DMS79 treated with DMSO at 0.1 percent for 48 hours (cell line): ENCODE measurements at places on chromosomes 13 and 19.

DNA sequence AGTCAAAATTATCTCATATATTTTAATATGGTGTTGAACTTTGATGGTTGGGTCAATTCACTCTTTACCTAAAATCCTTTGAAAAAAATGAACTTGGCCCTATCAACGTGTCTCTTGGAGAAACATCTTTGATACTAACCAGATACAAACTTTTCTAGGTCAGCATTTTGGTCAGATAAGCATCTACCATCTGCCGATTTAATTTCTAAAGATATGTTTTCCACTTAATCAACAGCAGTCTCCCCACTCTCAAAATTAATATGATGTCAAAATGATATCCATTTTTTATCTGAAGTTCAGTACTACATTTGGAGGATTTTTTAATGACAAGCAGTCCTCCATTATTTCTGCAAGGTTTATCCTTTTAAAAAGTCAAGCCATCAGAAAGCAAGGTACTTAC is 288.8 kb downstream of the DIAPH3 start:
- no peak for DNase-seq

DNA sequence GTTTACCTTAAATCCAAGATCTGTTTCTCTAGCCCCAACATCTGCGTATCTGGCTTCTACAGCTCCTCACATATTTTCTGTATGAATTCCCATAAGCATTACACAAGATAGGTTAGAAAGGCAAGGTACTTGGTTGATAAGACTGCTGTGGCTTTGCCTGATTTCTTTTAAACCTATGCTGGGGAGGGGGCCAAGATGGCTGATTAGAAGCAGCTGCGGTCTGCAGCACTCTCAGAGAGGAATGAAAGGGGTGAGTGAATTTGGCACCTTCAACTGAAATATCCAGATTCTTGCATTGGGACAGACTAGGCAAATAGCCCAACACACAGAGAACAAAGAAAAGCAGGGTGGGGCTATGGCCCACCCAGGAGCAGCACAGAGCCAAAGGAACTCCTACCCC is 12.2 kb upstream of the DLEU7 start:
- no peak for DNase-seq

GRCh38 chr13:51057906-51058305 is 53.2 kb downstream of the C13orf42 start:
- no peak for DNase-seq

GRCh38 chr19:33064792-33065550 is at the start of gene RHPN2:
Gene RHPN2, minus strand, starts transcription at chr19:33064888. Its CDS starts 36 bp downstream, at chr19:33064852.
- peak; percentile 45 for DNase-seq

- DNase-seq: no peak
These were observed 374.0 kb downstream of the IRS2 start for GRCh38 chr13:109412283-109412901.

DNA sequence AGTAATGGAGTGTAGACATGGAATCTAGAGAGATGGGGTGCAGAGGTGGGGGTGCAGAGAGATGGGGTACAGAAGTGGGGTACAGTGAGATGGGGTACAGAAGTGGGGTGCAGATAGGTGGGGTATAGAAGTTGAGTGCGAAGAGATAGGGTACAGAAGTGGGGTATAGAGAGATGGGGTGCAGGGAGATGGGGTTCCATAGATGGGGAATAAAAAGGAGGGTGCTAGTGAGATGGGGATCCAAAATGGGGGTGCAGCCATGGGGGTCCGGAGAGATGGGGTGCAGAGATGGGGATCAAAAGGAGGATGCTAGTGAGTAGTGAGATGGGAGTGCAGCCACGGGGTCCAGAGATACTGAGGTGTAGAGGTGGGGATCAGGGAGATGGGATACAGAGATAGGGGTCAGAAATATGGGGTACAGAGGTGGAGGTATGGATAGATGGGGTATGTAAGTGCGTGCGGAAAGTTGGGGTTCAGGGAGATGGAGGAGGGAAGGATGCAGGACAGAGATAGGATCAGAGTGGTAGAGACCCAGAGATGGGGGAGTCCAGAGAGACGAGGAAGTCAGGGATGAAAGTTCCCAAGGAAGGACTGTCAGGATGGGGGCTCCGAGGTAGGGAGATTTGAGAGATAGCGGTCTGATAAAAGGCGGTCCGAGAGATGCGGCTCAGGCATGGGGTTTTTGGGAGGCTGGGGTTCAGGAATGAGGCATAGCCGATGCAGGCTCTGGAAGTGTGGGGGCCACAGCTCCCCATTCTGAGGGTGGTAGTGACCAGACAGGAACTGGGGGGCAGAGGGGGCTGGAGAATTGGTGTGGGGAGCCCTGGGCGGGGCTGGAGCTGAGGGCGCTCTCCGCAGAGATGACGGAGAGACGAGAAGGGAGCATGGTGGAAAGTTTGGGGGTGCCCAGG is 3.4 kb downstream of the PALM3 start:
- DNase-seq: no peak

DNA sequence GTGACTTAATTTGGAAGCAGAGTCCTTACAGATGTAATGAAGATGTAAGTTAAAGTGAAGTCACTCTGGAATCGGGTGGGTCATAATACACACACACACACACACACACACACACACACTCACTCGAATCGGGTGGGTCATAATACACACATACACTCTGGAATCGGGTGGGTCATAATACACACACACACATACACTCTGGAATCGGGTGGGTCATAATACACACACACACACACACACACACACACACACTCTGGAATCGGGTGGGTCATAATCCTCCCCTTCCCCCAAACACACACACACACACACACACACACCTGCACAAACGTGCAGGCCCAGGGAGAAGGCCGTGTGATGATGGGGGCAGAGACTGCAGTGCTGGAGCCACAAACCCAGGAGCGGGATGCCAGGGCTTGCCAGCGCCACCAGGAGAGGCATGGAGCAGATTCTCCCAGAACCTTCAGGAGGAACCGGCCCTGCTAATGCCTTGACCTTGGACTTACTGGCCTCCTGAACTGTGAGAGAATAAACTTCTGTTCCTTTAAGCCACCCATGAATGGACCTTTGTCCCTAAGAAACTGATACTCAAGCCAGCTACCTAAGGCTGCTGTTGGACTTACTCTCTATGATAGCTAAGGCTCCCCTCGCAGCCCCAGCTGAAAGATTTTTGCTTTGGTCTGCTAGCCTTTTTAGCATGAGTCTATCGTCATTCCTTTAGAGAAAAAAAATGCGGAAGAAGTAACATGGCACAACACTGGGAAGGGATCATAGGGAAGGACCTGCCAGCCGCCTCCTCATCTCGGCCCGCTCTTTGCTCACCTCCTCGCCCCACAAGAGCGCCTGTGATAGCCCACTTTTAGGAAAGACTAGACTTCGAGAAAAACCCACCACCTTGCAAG is 136.2 kb upstream of the RNF113B start:
- no peak for DNase-seq

DNA sequence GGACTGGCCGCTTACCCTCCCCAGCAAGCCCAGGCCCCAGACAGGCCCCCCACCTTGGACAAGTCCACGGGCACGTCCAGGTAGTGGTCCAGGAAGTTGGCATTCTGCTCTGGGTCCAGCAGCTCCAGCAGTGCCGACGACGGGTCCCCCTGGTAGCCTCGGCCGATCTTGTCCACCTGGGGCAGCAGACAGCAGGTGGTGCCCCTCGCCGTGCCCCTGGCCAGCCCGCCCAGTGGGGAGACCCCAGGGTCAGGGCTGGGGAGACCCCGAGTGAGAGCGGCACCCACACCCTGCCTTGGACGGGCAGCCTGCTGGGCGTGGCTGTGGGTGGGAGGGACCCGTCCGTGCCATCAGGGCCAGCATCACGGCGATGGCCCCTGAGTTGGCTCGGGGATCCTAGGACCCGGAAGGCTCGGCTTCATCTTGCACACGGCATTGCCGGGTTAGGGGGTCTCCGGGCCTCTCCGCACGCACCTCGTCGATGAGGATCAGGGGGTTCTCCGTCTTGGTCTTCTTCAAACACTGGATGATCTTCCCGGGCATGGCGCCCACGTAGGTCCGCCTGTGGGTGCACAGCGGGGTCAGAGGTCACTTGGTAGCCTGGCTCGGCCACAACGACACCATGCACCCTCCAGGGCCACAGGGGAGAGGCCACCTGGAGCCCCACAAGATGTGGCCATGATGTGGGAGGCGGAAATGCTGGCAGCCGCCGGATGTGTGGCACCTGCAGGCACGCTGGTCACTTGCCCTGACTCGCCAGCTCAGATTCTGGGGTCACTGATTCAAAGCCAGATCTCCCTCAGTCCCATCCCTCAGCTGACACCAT is 6.3 kb downstream of the RPL36 start:
- no peak for DNase-seq

- DNase-seq: no peak
These were observed 7.5 kb upstream of the RGL3 start for GRCh38 chr19:11426656-11427055.

DNA sequence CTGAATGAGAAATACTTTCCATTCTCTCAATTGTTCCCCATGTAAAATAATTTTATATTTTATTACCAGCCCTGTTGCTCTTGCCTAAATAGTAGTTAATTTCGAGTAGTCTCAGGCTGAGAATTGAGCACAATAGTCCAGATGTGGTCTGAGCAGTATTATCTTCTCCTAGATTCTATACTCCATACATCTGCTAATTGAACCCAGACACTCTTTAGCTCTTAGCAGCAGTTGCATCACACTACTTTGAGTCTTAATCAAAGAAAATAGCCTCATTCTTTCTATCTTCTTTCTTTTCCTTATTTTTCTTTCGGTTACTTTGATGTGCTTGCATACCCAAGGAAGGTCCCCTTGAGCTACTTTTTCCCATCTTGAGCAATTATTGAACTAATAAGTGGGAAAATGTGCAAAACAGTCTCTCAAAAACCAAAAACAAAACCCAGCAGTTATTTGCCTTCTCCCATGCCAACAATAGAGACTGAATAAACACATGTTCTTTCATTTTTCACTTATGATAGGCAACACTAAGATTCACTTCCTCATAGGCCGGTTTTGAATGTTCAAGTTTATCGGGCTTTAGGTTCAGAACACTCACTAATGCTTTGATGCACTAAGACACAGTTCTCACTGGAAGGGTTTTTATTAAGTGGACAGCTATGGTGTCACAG is 204.5 kb downstream of the POU4F1 start:
- DNase-seq: no peak

DNA sequence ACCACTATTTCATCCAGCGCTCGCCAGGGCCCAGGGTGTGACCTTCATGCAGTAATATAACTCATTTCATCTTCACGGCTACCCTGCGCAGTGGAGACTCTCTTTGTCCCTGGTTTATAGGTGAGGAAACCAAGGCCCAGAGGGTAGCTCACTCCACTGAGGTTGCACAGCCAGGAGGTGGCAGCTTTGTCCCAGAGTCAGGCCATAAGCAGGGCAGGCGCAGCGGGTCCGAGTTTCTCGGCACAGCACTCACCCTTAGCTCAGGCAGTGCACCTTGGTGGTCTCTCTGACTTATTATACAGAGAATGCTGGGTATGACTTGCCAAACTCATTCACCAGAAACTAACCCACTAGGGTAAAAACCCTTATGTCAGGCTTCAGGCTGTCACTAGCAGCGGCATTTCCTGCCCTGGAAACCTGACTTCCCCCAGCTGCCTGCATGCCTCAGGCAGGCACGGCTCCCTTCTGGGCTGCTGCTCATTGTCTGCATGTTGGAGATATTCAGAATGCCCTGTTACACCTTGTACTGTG is 24.5 kb downstream of the PPP5C start:
- no peak for DNase-seq

DNA sequence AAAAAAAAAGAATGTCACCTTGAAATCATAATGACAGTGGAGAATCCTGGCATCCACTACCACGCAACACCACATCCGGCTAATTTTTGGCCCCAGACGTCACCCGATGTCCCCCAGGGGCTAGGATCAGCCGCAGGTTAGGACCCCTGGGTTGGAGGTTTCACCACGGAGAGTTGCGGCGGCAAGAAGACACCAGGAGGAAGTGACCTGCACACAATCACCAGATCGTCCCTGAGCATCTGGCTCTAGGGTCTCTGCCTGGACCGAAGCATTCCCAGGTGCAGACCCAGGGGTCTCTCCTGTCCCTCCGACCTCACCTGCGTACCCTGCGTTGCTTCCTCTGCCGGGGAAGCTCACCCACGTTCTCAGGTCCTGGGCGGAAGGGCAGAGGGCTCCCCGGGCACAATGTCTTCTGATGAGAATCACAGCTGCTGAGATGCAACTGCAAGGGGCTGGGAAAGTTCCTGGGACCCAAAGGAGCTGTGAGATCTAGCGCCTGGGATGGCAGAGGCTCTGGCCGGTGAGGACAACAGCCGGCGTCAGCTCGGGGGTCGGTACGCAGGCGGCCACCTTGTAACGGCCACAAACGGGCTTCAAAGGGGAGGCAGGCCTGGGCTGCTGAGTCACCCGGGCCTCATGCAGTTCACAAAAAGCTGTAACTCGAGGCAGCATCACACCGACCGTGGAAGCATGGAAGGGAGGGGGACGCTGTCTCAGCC is 111.2 kb downstream of the GADD45B start:
- DNase-seq: no peak

- no peak for DNase-seq
These were observed 27.2 kb upstream of the NDUFS7 start for GRCh38 chr19:1356508-1356865.

GRCh38 chr19:47489072-47489914 is 5.3 kb upstream of the KPTN start:
- no peak for DNase-seq

DNA sequence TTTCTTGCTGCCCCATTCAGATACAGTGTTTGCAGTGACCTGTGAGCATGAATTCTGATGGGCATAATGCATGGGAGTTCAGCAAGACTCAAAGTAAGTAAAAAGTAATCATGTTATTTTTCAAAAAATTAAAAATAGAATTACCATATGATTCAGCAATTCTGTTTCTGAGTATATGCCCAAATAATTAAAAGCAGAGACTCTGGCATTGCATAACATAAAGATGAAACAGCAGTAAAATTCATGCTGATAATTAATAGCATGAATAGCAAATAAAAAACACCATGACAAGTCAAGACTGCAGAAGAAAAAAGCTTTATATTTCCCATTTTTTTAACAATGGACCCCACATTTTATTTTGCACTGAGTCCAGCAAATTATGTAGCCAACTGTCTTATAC is 21.3 kb downstream of the RNF6 start:
- no peak for DNase-seq
